ENCODE measurements at places on chromosomes 6 and 20.

DNA sequence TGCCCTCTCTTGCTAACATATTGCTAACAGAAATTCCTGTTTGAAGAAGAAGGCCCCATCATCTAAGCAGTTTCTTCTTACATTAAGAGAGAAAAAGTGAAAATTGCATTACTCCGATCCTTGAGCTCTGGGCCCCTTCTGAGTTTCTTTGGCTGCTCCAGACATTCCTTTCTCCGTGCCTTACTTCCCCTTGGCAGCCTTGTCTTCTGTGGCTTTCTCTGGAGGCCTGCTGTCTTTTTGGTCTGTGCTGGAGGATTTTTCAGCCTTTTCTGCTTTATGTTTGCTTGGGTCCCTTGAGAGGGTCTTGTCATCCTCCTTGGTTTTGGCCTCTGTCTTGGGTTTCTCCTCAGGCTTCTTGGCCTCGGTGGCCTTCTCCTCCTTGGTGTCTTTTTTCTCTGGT lies 378.8 kb upstream of the CHD6 start:
- DNase-seq, result no peak

DNA sequence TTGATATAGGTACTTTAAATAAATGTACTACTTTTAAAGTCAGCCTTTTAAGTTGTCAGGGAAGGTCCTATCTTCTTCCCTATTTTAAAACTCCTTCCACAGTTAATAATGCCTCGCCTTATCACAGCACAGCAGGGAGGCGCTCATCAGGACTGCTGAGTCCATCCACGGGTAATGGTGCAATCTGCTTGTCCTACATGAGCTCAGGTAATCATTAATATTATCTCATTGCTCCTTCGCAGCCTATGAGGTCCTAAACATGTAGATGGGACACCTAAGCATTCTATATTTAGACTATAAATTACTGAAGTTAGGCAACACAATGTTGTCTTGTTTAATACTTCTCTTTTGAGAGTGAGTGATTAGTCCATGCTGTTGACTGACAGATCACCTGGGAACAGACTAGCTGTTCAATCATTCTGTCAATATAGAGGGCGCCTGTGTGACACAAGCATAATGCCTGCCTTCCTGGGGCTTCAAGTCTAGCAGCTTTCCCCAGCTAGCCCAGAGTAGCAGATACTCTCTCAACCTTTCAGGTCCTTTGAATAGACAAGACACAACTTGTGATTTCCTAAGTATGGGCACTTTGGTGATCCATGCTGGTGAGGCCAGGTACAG lies 91.0 kb downstream of the FYN start:
- DNase-seq, result no peak

DNA sequence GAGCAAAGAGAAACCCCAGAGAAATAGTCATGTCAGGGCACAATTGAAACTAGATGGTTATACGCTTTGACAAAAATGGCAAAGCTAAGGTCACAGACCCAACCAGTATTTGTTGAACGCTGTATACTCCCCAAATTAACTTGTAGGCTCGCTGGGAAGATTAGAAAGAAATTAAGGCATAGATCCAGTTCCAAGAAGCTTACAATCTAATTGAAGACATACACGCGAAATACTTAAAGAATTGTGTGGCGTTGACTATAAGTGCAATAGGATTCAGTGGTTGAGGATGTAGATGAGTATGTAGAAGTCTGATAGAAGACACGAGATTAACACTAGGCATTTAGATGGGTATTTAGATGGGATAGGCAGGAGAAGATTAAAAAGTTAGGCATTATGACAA lies 525 bp downstream of the FAM229B start:
- DNase-seq, result no peak

DNA sequence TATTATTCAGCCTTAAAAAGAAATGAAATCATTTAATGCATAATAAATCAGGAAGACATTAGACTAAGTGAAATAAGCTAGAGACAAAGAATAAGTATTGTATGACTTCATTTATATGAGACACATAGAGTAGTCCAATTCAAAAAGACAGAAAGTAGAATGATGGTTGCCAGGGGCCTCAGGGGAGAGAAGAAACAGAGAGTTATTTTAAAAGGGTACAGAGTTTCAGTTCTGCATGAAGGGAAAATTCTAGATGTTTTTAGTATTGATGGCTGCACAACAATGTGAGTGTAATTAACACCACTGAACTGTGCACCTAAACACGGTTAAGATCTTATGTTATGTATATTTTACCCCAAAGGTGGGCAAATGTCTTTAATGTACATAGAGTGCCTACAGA lies 1407.9 kb upstream of the MAP3K7 start:
- DNase-seq, result no peak

- DNase-seq, result no peak
Measured at GRCh38 chr6:21769405-21769861, 175.9 kb downstream of the SOX4 start.

- DNase-seq, result no peak
Measured at GRCh38 chr6:149259753-149260152, 57.8 kb upstream of the TAB2 start.

GRCh38 chr6:161261816-161262215 lies 12.0 kb downstream of the AGPAT4 start:
- no peak for DNase-seq

- DNase-seq, result no peak
Measured at GRCh38 chr6:85111481-85112011, 338.3 kb upstream of the NT5E start.

DNA sequence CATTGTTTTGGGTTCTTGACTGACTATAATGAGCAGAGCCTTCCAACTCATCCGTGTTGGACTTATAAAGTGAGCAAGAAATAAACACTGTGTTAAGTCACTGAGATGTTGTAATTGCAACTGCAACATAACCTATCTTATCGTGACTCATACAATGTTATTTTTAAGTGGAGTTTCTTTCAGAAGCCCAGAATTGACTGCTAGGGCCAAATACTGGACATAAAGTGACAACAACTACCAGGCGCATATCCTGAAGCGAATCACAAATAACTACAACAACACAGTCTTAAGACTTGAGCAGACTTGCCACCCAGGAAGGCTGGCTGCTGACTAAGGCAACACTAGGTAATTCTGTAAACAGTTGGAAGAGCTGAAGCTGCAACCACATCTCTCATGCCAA lies 326.6 kb downstream of the COL12A1 start:
- DNase-seq, result no peak

DNA sequence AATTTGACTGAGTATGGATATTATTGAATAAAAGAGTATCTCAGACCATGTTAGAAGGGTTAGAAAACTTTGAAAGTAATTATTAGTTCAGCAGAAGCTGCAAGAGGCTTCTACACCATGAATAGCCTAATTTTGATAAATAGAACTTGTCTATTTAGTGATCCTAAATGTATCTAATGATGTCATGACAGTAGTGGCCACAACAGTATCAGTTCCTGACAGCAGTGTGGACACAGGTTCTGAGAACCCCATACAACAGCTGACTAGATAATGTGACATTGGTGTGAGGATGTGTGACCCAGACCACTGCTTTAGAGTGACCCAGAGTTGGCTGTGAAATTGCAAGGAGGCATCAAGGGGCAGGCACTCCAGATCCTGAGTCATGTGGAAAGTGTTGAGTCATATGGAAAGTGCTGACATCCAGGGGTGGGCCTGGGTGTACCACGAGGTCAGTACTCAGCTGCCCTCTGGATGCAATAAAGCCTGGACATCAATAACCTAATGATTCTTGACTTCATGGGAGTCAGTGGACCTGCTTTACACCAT lies 754.7 kb downstream of the DHX35 start:
- no peak for DNase-seq

- no peak for DNase-seq
Measured at GRCh38 chr6:28280595-28281287, 631 bp upstream of the PGBD1 start.

DNA sequence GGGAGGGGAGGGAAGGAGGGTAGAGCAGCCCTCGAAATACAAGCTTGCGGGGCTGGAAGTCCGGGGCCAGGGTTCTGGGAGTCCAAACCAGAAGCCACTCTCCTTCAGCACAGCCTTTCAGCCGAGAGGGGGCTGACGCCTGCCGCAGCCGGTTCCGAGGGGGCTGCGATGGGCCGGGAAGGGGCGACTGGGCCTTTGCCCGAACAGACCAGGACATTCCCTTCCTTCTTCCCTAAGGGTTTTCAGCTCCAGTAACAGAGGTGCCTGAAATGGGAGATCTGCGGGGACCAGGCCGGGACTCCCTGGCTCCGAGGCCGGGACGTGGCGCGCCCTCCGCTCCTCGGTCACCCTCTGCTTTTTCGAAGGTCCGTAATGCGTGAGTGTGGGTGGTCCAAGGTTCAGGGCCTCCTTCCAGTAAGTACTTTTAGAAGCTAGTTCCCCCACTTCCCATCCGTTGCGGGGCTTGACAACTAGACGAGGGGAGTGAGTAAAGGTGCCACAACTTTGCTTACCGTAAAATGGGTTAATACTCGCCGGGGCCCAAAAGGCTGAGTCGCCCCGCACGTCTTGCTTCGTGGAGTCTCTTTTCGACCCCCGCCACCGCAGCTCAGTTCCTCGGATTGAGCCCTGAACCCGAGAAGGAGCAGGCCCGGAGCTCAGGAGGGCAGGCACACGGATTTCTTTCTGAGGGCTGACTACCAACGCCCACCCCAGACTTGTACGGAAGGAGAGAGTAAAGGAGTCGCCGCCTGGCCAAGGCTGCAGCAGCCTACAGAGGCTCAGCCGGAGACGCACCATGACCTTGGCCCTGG lies 2.9 kb upstream of the OLIG3 start:
- no peak for DNase-seq

DNA sequence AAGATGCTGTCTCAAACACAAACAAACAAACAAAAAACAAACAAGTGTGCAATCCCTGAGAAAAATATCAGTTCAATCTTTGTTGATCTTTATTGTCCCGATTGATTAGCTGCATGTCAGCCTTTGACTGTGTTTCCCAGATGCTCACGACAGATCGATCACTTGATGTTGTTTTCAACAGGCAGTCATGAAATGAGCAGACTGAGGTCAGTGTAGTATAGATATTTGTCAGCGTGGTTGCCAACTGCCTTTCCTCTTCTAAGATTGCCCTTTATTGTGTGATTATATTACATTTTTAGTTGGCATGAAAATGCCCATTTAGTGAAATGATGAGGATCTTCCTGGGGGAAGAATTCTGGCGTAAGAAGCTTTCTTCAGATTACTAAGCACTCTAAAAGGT lies 25.6 kb downstream of the UTRN start:
- peak; percentile 19 for DNase-seq

DNA sequence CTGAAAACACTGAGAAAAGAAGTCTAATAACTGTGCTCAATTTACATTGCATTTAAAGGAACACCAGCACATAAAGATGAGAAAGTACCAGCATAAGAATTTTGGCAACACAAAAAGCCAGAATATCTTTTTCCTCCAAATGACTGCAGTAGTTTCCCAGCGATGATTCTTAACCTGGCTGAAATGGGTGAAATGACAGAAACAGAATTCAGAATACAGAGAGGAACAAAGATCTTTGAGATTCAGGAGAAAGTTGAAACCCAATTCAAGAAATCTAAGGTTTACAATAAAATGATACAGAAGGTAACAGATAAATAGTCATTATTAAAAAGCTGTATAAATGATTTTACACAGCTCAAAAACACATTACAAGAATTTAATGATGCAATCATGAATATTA lies 197.0 kb upstream of the EYS start:
- DNase-seq, result no peak

DNA sequence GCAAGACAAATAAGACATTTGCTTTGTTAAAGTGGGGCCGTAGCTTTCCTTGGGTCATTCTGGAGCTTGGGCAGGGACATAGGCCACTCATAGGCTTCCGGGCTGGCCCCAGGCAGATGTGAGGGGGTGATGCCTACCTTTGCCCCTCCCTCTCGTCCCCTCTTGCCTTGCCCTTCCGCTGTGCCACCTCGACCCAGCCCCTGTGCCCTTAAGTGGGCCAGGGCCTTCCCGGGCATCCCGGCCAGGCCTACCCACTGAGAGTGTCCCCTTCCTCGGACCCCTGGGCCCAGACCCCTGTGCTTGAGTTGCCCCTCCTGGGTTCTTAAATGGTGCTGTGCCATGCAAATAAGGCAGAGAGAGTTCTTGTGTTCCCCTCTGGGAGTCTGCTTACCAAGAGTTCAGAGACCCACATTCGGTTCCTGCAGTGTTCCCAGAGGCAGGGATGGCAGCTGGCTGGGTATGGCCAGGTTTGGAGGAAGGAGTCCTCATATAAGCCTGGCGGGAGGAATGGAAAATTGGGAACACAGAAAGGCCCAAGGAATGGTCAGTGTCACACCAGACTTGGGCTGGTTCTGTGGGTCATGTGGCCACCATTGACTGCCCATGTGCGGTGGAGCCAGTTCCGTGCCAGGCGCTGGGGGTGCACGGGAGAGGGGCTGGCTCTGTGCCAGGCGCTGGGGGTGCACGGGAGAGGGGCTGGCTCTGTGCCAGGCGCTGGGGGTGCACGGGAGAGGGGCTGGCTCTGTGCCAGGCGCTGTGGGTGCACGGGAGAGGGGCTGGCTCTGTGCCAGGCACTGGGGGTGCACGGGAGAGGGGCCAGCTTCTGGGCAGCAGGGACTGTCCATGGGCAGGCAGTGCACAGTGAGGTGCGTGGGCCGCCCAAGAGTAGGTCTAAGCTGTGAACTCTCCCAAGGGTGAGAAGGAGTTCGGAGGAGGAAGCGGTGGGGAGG lies 173.5 kb upstream of the SNX9 start:
- no peak for DNase-seq

DNA sequence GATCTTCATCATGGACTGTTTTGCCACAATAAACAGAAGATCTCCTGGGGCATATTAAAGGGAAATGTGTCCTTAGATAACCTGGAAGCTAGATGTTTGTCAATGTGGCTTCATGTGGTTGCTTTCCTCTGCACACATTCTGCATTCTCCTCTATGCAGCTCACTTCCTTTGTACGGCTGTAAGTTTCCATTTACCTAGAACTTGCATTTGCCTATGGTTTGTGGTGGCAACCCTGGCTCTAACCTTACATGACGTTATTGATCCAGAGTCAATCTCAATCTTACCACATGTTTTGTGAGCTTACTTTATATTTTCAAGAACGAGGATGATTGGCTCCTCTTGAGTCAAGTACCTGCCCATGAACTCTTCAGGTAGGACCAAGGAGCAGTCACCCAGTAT lies 863.1 kb downstream of the MAFB start:
- no peak for DNase-seq

DNA sequence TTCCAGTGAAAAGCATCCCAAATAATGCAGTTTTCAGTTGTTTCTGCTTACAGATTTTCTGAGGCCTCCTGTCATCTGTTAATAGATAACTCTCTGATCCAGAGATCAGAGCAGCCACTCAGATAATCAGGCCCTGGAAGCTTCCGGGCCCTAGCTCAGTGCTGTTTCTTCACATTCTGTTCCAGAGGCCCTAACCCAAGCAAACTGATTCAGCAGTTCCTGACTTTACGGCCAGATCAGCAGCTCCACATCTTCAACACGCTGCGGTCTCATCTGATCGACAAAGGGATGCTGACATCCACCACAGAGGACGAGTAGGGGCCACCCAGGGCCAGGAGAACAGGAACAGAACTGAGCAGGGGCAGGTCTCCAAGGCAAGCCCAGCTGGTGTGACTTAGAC lies 63.1 kb downstream of the CDS2 start:
- no peak for DNase-seq

Data from stimulated activated naive CD8-positive, alpha-beta T cell treated with anti-CD3 and anti-CD28 coated beads, Interleukin-15, Interleukin-2, amounts not matched to agents 100 U/mL and 50 U/mL, for 24 hours (primary cell).